ENCODE measurements at places on chromosomes 12 and 14. TPM values are rescaled to one million over a fixed set of nuclear protein-coding genes. Genes with fewer than 3 reads are reported as not detected.

- peak; percentile 78 for DNase-seq
These were observed 21.8 kb upstream of the KRT78 start for GRCh38 chr12:52870361-52871290.

GRCh38 chr14:89317051-89317691, 99.9 kb downstream of the FOXN3 start:
- no peak for DNase-seq

The JAG2 gene
- total RNA-seq, result 57.1 TPM

GRCh38 chr14:93954900-93955849, 21.2 kb downstream of the ASB2 start:
- no peak for DNase-seq

- no peak for DNase-seq
These were observed 470.9 kb upstream of the CCDC196 start for GRCh38 chr14:66015071-66015780.

Measured in PC-3 (cell line).